ENCODE measurements at places on chromosomes 2 and 18. TPM values are rescaled to one million over a fixed set of nuclear protein-coding genes. Genes with fewer than 3 reads are reported as not detected.
A peak's percentile ranks its signal among the peaks of the same experiment; 100 is the strongest.

- no peak for DNase-seq
These were observed 166.7 kb downstream of the ST6GAL2 start for GRCh38 chr2:106719222-106719621.

DNA sequence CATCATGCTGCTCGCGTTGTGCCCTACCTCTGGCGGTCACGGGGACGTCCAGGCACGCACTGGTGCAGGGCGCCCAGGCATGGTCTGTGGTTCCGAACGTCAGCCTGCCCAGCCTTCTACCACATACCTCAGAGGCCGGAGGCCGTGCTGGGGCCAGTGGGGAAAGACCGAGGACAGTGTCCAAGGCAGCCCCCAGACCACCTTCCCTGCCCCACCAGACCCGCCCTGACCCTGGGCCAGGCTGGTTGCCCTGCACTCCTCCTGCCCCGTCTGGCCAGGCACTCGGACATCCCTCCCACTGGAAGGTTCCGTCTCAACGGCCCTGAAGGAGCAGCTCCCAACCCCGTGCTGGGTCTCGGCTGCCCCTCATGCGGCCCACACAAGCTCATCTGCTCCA, 32.8 kb downstream of the SLC66A2 start:
- peak; percentile 5 for DNase-seq

- no peak for DNase-seq
These were observed 173.3 kb downstream of the ALPK2 start for GRCh38 chr18:58455314-58456188.

DNA sequence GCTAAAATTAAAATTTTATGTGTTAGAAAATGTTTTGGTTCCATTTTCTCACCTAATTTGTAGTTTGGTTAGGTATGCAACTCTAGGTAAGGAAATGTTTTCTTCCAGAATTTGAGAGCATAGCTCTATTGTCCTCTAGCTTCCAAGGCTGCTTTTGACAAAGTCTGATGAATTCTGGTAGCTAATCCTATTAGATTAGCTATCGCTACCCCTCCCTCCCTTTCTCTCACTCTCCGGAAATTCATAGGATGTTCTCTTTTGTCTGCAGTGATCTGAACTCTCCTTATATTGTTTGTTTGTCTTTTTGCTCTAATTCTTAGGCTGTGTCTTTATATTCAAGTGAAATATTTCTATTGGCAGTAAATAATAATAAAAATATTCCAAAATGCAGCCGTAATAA, 382.9 kb downstream of the DCC start:
- no peak for DNase-seq

DNA sequence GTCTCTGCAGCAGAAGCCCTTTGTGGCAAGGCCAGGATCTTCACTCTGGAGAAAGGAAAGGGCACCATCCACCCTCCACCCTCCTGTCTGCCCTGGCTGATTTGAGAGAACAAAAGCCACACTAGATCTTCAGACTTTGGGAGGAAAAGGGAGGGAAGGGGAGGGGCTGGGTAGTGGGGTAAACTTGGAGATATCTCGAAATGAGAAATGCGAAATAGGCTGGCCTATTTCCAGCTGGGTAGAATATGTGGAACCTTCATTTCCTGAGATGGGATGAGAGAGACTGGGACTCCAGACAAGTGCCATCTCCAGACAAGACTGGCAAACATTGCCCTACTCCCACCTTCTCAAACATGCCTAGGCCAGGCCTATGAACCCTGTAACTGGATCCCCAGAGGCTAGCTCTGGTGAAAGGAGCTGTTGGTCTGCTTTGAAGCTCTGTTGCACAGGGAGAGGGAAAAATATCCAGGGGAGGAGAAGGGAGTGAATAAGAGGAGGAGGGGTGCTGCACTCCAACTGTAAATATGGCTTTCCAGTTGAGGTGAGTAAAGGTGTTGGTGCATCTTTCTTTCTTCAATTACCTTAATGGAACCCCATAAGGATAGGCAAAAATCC, 1.7 kb downstream of the HOXD12 start:
- no peak for DNase-seq

DNA sequence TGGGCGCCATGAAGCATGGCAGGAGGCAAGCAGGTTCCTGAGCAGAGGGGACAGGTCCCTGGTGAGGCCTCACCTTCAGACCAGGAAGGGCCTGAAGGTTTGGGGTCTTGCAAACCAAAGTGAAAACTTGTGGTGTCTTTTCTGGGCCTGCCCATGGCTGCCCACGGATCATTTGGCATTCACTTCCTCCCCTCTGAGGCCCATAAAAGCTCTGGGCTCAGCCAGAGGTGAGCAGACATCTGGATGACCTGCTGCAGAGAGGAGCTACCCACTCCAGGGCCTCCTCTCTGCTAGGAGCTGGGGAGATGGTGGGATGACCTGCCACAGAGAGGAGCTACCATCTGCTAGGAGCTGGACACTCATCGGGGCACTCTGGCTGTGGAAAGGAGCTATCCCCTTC, 112.9 kb upstream of the TMEM18 start:
- DNase-seq = no peak

- DNase-seq = no peak
These were observed 418.8 kb upstream of the SPHKAP start for GRCh38 chr2:228600265-228600664.

GRCh38 chr2:102615620-102616436, 3.5 kb upstream of the SLC9A2 start:
- DNase-seq = peak; percentile 65

DNA sequence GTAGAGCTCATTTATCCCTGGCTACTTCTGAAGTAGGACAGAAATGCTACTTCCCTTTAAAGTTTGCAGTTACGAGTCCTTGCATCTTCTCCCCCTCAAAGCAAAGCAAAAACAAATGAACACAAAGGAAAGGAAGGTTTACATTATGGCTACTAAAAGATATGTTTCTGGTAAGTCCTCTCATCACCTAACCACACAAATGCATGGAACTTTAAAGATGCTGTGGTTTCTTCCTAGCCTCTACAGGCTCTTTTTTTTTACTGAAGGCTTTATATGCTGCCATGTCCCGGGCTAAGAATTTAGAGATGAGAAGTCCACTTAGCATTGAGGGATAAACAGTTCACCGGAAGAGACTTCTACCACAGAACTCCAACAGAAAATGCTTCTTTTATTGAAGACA, 291.2 kb downstream of the SS18 start:
- DNase-seq = no peak

DNA sequence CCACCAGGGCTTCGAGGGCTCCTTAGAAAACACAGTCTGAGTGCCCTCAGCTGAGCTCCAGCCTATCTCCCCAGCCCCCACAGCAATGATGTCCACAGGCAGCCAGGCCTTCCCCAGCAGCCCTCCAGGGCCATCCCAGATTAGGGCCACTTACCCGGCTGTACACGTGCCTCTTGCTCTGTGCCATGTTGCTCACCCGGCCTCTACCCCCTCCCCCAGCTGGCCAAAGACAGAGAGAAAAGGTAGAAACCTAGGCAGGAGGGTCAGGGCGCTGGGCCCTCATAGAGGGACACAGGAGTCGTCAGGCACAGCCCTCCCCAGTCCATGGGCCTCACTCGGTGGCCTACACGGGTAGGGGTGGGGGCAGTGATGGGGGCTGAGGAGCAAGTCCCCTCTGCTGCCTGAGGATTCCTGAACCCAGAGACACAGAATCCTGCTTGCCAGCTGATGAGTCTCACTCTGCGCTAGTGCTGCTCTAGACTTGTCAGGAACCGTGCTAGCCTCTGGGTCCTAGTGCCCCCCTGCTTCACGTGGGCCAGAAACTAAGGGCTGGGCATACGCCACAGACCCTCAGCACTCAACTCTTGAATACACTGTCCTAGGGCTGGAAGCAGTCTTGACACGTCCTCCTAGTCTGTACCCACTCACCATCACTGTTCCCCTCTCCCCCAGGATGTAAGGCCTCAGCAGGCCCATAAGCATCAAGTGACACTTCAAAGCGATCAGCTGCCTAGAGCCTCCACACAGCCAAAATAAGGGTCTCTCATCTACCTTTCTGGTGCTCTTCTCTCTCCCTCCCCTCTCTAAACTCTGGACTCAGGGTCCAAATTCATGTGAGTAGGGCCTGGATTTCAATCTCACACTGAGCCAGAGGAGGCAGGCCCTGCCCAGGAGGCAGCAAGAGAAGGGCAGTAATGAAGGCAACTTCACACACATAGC, at the start of gene DCTN1:
DCTN1 (minus strand) TSS at position 461 of the 939 bp plus-strand sequence; CDS start at position 187, 274 bp downstream.
- DNase-seq = peak; percentile 43

DNA sequence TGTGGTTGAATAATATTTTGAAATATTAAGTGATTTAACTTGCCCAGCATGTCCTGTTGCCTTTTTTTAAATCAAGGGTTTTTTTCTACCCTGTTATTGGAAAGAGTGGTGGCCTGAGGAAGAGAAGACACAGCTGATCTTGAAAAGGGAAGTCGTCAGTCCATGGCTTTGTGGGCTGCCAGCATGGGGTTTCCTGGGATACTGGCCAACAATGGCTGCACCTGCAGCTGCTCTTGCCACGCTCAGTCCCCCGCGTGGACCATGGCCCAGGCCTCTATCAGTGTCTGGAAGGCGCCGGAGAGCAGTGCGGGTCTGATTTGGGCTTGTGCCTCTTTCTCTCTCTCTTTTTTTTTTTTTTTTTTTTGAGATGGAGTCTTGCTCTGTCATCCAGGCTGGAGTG, 99.3 kb downstream of the ASB1 start:
- DNase-seq = no peak

- no peak for DNase-seq
These were observed 341.6 kb upstream of the CDH7 start for GRCh38 chr18:65409261-65409660.

DNA sequence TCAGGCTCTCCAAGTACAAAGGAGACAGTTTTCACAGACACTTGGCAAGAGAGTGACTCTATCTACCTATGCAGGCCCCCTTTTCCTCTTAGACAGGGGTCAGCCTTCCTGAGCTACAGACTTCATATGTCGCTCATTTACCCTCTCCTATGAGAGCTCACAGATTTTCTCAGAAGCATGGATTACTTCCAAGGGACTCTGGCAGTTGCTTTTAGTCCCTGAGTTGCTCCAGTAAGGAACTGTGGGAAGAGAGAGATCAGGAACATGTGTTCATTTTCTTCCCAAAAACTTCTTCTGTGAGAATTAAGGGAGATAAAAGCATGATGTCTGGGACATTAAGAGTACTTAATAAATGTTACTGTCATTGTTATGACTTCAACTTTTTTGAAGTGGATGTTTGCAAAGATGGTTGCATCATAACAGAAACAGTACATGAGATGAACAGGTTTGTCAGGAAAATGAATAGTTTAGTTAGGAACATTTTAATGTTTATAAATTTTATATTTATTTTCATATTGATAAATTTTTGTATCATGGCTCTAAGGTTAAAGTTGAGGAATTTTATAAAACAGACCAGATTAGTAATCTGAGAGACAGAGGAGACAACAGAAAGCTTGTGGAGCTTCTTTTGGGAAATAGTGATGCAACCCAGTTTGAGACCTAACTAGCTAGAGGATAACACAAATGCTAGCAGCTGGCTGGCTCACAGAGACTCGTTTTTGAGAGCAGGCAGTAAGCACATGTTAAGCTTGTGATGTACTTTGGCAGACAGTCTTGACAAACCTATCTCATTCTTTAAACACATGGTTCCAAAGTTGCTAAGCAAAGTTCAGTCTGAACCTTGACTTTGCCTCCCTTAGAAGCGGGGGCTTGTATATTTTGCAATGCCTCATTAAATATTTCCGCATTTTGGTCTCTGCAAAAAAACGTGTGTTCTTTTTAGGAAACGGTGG, 21.7 kb upstream of the UGP2 start:
- DNase-seq = no peak

- DNase-seq = peak; percentile 41
These were observed 46.2 kb upstream of the NABP1 start for GRCh38 chr2:191631754-191632153.

DNA sequence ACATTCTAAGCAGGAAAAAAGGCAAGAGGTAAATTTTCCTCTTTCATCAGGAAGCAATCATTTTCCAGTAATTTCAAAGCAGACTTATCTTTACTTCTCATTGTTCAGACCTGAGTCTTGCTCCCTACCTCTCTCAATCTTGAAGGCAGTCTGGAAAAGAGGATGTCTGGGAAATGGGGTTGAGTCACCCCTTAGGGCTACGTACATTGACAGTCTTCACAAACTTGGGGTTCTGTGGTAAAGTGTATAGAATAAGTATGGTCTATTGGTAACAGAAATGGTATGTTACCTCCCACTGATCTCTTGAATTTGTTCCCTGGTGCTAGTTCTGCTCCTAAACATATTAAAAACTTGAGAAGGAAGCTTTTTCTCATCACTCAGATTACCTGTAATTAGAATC, 361.3 kb downstream of the SS18 start:
- DNase-seq = no peak

DNA sequence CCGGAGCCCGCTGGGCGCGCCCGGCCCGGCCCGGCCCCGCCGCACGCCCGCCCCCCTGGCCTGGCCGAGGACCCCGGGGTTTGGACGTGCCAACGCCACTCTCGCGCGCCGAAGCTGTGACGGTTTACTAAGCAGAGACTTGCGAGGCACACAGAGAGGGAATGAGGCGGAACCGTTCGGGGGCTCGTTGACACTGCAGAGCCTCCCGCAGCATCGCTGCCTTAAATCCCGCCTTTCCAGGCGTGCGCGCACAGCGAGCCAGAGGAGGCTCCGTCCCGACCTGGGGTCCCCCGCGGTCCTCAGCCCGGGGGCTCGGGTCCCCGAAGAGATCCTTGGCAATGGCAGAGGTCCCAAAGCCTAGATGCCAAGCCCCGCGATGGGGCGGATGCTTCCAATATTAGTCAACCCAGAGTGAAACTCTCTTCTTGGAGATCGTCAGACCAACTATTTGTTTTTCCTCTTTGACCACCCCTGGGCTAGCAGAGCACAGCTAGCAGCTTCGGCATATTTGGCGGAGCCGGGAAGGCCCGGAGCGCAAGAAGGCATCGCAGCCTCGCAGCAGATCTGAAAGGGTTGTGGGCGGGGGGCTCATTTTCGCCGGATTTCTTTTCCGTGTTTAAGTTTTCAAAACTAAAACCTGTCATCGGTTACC, at the start of gene ZNF385B:
ZNF385B (minus strand) TSS at position 197 of the 652 bp plus-strand sequence.
- peak; percentile 11 for DNase-seq

DNA sequence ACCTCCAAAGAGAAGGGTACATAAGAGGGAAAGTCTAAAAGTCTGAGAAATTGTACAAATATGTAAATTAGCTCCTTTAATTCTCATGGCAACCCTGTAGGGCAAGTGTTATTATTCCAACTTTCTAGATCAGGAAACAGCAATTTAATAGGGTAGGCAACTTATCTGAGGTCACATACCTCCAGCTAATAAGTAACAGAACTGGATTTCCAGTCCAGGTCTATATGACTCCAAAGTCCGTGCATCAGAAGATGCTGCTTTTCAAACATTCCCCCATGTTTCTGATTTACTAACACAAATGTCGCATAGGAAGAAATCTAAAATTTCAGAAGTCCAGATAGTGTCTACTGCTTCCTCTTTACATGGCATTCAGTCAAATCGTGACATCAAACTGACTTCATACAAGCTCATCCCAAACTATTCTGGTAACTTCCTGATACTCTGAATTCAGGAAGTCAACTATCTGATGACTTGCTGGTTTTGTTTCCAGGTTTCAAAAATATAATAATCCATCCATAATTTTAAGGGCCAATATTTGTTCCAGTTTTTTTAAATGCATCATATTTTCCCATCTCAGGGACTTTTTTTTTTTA, 419.3 kb upstream of the ACVR2A start:
- DNase-seq = no peak

- no peak for DNase-seq
These were observed 4.0 kb upstream of the LDLRAD4 start for GRCh38 chr18:13214609-13215008.

Gene WDR43
- total RNA-seq = 399 TPM

Gene KCTD18
- total RNA-seq = 68.5 TPM

Gene HRH4
- not detected for total RNA-seq

Gene CRYGC
- total RNA-seq = not detected

Gene MC2R
- total RNA-seq = not detected

Gene ACMSD
- total RNA-seq = not detected

Measured in transverse colon (tissue), 4 donors.